ENCODE measurements at places on chromosomes 13 and 19. TPM values are rescaled to one million over a fixed set of nuclear protein-coding genes. Genes with fewer than 3 reads are reported as not detected.

HCST gene
- 0.83 TPM for total RNA-seq

ETV2 gene
- not detected for total RNA-seq

TEX101 gene
- not detected for total RNA-seq

SUGP1 gene
- 23.3 TPM for total RNA-seq

COX7A1 gene
- not detected for total RNA-seq

ZNF615 gene
- total RNA-seq = 9.8 TPM

ZNF99 gene
- under 0.01 TPM for total RNA-seq

CEACAM19 gene
- total RNA-seq = 1.8 TPM

SIX5 gene
- 4.2 TPM for total RNA-seq

MIA gene
- total RNA-seq = 106 TPM

ZNF837 gene
- total RNA-seq = 4.2 TPM

PPAN gene
- total RNA-seq = 26.8 TPM

PCDH8 gene
- not detected for total RNA-seq

UPK1A gene
- total RNA-seq = not detected

PLA2G4C gene
- 3.2 TPM for total RNA-seq

ATP12A gene
- 0.45 TPM for total RNA-seq

SELENOV gene
- not detected for total RNA-seq

IRGC gene
- not detected for total RNA-seq

DHPS gene
- total RNA-seq = 73.8 TPM

DPF1 gene
- total RNA-seq = 3.2 TPM

SPACA4 gene
- not detected for total RNA-seq

Data from mammary epithelial cell (primary cell).